ENCODE measurements at places on chromosomes 2 and 18.

GRCh38 chr2:6999211-6999877 is 82.1 kb downstream of the RNF144A start:
- DNase-seq = no peak

GRCh38 chr2:47336259-47337238 is 66.4 kb upstream of the MSH2 start:
- peak; percentile 47 for DNase-seq

DNA sequence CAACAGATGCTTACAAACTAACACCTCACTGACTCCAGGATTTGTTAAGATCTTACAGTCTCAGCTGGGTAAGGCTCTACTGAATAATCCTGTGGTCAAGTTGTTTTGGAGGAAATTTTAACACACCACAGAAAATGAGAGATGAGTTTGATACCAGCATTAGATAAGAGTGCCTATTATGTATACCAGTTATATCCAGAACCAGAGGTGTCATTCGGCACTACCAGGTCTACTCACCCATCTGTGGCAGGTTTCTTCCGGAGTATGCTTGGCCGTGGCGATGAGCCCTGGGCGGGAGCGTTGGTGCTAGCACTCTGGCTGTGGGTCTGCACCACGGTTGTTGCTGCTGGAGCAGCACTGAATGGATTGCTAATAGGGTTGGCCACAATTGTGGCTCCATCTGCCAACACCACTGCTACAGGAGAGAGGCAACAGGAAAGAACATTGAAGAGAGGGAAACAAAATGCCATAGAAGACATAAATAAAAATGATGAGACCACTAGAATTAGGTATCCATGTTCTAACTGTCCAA is 41.2 kb downstream of the SAP130 start:
- peak; percentile 9 for DNase-seq

DNA sequence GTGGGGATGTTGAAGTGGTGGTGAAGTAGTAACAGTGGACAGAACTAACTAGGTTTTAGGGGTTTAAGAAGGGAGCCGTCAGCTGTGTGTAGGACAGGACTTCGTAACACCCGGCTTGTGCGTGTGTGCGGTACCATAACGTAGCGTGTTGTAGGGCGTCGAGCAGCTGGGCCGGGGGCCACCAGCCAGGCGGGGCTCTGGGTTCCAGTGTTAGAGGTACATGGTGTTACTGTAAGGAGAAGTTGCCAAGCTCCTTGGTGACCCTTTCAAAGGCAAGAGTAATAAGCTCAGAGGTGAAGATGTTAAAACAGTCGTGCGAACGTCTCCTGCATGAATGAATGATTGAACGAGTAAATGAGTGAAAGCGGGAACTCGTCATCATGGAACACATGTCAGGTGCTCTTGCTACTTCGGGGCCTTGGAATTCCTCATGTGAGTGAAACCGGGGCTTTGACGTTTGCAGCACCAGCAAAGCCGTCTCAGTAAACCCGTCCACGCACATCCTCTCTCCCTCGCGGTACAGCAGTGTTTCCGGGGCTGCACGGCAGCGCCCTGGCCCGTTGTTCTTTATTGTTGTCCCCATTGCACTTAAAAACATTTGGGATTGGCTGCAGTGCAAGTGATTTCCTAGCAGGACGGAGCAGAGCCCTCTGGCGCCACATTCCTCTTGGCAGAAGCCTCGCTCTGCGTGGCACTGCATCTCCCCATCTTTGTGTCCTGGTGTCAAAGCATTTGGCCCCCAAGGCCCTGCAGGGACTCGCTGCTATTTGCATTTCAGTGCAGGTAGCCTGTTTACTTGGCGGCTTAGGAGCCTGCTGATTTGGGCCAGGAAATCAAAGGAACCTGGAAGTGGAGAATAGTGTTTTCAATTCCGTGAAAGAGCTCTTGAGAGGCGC is 115.0 kb downstream of the GBX2 start:
- DNase-seq = peak; percentile 16

DNA sequence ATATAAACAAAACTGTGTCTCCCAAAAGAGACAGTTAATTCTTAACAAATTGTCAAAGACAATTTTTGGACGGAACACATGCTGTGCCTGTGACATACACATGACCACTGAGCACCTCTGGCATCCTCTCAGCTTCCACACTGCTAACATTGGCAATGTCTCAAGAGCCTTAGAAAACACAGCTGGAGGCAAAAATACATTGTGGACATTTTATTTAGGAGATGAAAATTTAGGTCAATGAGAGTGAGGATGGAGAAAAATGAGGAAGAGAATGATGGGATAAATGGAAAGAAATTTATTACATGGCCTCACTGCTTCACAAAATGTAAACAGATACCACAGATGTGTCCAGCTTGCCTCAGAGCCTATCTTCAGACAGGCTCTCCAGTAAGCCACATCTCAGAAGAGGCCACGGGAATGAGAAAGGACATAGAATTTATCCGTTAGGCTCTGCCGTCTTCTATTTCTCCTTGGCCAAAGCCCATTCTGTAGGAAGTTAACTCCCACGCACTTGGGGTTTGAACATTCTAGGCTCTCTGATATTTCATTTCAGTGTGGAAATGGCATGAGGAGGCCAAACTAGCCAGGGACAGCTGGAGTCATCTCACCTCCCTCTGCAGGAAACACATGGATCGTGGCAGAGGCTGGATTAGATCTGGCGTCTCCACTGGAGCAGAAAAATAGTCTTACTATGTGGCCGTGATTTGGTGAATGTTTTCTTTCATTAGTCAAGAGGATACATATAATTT is 519.4 kb upstream of the DSEL start:
- DNase-seq = no peak

GRCh38 chr2:61165946-61166345 is 4.0 kb downstream of the C2orf74 start:
- DNase-seq = no peak

DNA sequence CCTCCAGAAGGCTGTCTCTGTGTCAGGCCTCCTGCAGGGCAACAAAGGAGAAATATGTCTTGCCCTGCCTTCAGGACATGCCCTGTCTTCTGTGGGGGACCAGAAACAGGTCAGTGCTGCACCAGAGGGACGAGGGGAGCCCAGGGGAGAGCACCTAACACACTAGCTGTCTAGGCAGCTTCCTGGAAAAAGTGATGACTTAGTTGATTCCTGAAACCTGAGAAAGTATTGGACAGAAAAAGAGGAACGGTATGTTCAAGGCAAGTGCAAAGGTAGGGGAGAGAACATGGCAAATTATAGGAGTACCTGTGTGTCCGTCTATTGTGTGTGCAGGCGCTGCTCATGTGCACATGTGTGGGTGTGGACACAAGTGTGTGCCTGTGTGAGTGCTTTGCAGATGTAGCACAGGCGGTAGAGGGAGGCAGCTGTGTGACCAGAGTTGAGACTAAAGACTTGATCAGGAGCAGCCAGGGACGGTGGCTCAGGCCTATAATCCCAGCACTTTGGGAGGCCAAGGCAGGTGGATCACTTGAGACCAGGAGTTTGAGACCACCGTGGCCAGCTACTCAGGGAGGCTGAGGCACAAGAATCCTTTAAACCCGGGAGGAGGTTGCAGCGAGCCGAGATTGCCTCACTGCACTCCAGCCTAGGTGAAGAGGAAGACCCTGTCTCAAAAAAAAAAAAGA is 119.5 kb downstream of the GYPC start:
- DNase-seq = no peak

DNA sequence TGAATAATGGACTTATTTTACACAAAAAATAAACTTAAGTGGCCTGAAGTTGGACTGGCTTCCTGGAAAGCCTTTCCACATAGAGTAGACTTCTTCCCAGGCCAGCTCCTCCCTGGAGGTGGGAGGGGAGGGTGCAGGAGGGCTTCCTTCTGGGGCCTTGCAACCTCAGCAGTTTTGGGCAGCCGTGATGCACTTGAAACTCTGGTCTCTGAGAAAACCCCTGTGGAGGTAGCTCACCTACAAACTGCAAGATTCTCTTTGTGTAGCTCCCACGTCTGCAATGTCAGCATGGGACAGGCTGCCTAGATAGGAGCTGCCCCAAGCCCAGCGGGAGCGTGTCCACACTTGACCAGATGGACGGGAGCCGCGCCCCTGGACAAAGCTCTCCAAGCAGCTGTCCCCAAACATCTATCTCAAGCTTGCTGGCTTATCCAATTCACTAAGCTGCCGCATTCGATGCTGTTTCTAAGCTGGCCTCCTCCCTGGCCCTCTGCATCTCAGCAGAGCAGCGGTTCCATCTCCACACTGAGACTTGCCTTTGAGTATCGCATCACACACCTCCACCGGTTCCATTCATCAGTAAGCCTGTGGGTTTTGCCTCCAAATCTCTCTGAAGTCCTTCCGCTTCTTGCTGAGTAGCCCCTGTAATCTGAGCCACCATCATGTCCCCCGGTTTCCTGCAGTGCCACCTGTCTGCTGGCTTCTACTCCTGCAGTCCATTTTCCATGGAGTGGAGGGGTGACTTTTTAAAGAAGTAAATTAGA is 1.6 kb upstream of the LPIN1 start:
- DNase-seq = peak; percentile 45

DNA sequence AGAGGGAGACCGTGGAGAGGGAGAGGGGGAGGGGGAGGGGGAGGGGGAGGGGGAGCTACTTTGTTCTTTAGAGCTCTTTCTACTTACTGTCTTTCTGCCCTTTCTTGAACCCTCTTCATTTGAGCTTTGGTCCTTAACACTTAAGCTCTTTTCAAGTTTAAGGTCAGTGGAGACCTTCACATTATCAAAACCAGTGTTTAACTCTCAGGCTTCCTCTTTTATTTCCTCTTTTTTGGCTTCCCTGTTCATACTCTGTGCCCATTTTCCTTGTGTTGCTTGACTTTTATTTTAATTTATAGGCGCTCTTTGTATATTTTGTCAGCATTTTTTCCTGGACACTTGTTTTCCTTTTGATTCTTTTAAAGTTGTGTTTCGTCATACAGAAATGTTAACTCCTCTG is 37.1 kb downstream of the ACSL3 start:
- DNase-seq = no peak

DNA sequence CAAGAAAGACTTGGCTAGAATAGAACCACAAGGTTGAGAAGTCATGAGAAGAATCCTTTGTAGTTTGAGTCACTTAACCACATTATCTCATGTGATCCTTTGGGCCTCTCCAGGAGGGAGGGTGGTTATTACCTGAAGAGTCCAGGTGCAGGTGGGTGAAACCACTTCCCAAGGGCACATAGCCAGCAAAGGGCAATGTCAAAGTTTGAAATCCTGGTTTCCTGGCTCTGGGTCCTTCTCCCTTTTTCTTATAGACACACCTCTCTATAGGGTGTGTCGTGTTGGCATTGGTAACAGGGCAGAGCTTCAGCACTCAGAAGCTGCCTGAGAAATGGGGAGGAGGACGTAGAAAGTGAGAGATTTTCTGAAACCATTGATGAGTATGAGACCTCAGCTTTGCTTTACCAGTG is 137.9 kb downstream of the MGAT5 start:
- DNase-seq = no peak

- DNase-seq = no peak
Measured at GRCh38 chr2:11007331-11008264, 95.9 kb downstream of the KCNF1 start.

- DNase-seq = peak; percentile 63
Measured at GRCh38 chr2:232658217-232658785, 24.9 kb downstream of the EFHD1 start.

DNA sequence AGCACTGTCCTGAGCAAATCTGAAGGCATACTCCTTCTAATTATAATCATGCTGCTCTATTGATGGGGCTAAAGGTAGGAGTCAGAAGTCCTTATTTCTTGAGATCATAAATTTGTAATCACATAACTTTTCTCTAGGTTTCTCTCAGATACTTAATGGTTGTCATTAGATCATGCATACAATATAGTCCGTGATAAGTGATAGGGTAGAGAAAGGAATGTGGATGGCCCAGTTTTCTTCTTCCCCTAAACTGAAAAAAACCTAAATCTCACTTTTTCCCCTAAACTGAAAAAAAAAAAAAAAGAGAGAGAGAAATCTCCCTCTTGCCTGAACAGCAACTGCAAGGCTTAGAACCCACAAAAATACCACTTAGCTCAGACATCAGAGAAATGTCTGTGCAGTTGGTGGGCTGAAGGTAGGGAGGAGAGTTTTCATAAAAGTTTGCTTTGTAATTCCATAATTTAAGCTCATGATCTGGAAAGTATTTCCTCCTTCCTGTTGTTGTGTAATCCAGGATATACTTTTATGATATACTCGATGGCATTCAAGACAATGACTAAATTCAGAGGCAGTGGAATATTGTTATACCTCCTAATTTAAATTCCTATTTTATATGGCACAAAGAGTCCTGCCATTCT is 79.3 kb upstream of the ITPRID2 start:
- DNase-seq = no peak

GRCh38 chr2:43482961-43483360 is 112.9 kb downstream of the THADA start:
- DNase-seq = no peak

DNA sequence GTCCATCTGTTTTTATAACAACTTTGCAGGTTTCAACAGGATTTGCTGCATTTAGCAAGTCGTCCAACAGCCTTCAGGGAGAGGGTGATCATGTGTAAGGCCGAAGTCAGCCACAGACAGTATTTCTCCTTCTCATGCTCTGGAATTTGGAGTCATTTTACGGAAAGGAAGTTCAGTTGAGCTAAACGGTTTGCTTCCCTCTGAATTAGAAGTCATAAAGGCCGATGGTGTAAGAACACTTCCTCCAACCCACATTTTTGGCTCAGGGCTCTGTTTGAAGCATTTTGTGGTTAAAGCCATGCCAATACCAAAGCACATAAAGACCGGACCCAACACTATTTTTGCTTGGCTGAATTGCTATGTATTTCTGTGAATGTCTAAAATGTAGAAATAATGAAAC is 129.5 kb downstream of the TMEM182 start:
- DNase-seq = no peak

- DNase-seq = peak; percentile 70
Measured at GRCh38 chr18:55275039-55275901, 312.7 kb downstream of the TCF4 start.

- DNase-seq = no peak
Measured at GRCh38 chr2:240996834-240997140, 1.6 kb upstream of the SNED1 start.

DNA sequence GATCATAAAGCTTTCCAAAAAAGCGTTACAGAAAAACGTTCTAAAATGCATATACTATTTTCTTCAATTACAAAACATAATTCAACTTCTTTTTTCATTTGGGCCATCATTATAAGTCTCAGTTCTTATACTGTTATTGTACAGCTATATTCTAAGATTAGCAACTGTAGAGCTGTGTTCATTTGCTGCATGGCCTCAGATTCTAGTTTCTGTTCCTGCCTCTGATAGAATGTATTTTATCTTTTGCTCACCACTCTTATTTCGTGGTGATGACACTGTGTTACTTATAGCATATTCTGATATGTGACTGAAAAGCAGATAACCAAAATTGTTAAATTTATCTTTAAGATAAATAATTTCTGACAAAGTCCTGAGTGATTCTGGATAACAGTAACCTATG is 67.2 kb downstream of the PTRHD1 start:
- no peak for DNase-seq

DNA sequence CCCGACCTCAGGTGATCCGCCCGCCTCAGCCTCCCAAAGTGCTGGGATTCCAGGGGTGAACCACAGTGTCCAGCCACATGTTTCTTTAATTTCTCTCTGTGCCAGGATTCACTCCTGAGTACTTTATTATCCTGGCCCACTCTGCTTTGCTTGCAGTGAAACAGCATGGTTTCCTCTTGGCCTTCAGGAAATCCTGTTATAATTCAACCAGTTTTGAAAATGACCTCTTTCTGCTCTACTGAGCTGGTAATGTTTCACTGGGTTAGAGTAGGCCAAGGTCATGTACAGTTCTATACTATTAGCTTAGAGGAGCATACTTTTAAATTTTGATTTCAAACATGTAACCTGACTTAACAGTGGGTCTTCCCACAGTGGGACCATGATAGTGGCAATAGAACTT is 90.6 kb upstream of the PELI1 start:
- no peak for DNase-seq

- DNase-seq = no peak
Measured at GRCh38 chr18:78579854-78580577, 399.6 kb upstream of the SALL3 start.

- no peak for DNase-seq
Measured at GRCh38 chr2:41145066-41145465, 693.2 kb upstream of the SLC8A1 start.

Data from pons (tissue), 1 donor.